ENCODE measurements at places on chromosomes 2 and 18.

DNA sequence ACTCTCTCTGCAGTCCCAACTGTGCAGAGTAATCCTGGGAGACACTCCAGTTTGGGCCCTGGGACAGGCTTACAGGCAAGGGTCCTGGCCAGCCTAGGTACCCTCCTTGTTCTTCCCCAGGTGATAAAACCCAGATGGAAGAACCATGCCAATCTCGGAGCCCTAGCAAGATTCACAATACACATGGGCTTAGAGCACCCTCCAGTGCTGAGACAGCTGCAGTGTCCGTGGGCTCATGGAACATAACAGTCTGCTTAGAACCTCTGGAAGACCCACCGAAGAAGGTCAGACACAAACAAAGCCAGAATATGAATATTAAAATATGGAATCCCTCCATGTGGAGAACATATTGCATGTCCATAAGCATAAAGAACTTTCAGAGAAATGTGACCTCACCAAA, 568.1 kb downstream of the KCNJ3 start:
- DNase-seq = no peak

DNA sequence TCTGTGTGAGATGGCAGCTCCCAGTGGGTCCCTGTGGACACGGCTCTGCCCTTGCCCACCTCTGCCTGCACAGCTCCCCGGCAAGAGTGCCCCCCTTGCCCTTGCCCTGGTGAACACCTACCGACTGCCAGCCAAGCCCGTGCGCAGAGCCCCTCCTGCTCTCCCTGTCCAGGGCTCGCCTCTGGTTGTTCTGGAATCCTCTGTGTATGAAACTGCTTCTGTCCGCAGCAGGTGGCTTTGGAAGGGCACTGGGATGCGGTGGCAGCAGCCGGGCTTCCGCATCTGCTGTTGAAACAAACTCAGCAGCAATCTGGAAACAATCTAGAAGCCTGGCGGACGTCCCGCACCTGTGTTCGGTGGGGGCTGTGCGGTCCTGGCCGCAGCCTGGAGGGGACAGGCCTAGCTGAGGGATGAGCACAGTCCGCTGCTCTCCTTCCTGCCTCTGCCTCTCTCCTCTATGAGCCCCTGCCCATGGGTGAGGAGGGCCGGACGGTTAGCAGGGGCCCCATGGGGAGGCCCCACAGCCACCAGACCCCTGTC, 34.0 kb upstream of the KLF11 start:
- no peak for DNase-seq

- DNase-seq = peak; percentile 63
Measured at GRCh38 chr2:95115418-95115817, 6.2 kb downstream of the MRPS5 start.

GRCh38 chr2:162328424-162329157, 10.1 kb upstream of the IFIH1 start:
- DNase-seq = no peak

- DNase-seq = no peak
Measured at GRCh38 chr2:176879426-176879995, 333.1 kb upstream of the HNRNPA3 start.

DNA sequence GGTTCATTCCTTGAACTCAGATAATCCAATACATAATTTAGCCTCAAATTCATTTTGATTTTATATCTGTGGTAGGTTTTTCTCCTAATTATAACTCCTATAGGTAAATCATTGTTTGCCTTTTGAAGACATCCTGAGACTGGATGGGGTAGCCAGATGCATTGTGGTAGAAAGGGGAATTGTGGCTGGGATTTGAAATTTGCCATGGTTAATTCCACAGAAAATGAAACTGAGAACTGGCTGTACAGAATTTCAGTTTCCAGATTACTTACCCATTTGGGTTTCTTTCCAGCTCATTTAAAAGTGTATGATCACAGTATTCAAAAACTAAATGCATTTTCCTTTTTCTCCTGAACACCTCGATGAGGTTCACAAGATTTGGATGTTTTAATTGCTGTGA, 18.2 kb downstream of the CDKL4 start:
- no peak for DNase-seq

DNA sequence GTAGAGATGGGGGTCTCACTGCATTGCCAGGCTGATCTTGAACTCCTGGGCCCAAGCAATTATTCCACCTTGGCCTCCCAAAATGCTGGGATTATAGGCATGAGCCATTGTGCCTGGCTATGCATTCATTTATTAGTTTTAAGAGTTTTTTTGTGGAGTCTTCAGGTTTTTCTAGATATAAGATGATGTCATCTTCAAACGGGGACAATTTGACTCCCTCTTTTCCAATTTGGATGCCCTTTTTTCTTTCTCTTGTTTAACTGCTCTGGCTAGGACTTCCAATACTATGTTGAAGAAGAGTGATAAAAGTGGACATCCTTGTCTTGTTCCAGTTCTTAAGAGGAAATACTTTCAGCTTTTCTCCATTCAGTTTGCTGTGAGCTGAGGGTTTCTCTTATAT, 113.7 kb upstream of the PARD3B start:
- DNase-seq = no peak

- no peak for DNase-seq
Measured at GRCh38 chr18:39215920-39216319, 1650.3 kb upstream of the CELF4 start.

GRCh38 chr2:131156452-131157149, 51.5 kb downstream of the PLEKHB2 start:
- no peak for DNase-seq

GRCh38 chr2:609449-609848, 67.8 kb downstream of the TMEM18 start:
- no peak for DNase-seq

DNA sequence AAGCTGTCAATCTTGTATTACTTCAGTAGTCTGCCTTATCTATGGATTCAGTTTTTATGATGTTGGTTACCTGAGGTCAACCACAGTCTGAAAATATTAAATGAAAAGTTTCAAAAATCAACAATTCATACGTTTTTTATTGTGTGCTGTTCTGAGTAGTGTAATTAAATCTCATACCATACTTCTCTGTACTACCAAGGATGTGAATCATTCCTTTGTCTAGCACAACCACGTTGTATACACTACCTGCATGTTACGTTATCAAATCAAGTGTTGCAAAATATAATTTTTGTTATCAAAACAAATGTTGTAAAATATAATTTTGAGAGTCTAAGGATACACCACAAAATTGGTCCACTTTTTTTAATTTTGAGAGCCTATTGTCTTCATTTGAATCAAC, 590.2 kb upstream of the SETBP1 start:
- no peak for DNase-seq

GRCh38 chr2:201116959-201117734, 1.2 kb downstream of the CFLAR start:
- no peak for DNase-seq

DNA sequence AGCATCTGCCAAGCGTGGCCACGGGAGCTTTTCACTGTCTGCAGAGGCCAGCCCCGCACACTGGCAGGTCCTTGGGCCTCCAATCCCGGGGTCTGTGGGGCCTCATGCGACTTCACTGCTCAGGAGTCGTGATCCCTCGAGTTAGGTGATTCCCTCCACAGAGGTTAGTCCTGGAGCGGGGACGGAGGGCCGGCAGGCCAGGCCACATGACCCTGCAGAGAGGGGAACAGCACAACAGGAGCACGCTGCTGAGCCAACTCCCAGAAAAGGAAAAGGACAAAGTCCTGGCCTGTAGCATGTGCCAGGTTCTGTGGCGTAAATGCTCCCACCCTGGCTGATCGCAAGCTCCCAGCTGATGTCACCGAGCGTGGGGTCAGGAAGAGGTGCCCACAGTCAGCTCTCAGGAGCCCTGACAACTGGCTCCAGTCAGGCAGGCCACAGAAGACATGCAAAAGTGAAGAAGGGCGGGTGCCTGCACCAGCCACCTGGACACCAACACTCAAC, 15.3 kb upstream of the PRLH start:
- DNase-seq = no peak

DNA sequence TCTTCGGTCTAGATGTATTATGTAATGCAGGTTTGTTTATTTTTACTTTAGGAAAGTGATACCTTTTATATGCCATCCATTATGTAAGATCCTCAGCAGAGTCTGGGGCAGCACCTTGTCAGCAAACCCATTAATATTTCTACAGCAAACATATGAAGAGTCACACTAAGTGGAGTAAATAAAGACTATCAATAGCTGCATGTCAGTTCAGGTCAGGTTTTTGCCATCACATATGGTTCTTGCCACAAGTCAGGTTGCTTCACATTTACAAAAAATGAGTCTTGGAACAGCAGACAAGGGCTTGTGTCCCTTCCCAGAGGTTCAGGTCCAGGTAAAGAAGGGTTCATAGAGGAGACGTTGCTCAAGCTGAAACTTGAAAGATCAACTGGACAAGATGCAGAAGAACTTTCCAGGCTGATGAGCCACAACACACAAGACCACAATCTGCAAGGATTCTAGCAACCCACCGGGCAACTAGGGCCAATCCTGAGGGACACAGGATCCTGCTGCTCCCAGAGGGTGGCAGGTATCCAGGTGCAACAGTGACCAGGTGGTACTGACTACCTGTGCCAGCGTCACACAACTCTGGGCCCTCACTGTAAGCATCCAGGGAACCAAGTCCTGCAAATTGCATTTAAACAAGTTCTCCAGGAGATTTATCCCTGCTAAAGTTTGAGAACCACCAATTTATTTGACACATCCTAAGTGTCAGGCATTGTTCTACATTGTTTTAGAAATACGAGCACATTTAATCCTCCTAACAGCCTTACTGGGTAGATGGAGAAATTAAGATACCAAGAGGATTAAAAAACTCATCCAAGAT, 215.8 kb downstream of the ALPK2 start:
- no peak for DNase-seq

- no peak for DNase-seq
Measured at GRCh38 chr2:56705713-56706112, 521.9 kb downstream of the CCDC85A start.

DNA sequence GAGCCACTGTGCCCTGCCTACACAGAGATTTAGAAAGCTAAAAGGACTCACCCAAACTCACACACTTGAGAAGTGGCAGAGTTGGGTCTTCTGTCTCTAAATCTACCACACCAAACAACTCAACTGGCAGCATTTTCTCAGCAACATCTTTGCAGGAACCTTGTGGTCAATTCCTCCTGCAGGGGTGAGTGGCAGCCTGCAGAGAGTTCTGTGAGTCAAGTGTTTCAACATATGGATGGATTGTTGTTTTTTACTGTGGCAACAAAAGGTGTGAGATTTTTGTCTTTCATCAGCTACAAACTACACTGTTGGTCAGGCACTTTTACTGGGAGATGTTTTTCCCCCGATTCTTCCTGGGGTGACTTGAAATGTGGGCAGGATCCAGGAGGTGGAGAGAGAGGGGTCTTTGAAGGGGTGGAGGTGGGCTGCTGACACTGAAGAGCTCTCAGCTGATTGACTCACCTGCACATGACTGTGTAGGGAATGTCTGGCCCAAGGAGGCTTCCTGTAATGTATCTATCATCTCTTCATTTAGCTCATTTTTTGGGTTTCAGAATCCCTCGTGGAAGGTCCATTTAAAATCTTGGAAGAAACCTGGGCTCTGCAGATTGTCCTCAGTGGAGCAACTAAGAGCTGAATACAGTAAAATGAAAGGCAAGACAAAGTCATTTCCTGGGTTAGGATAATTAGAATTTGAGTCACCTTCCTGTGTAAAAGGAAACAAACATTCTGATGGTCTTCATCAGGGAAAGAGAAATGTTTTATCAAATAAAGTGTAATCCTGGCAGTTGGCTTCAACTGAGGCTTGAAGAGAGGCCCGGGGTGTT, 98.6 kb downstream of the MSH2 start:
- no peak for DNase-seq

DNA sequence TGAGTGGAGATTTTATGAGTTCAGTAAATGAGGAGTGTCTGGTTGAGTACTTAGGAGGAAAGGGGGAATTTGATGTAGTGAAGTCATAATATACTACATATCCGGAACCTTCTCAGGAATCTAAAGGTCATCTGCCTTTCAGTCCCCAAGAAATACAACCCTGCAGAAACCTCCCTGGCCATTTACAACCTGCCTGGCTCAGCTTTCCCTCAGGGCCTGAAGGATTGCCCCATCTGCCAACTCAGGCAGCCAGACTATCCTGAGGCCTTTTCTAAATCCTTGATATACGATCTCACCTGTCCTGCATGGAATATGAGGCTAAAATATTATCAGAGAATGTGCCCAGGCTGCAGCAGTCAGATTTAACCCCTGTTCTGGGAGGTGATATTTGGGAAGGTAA, 165.4 kb upstream of the SPOPL start:
- no peak for DNase-seq

GRCh38 chr2:1002350-1002749, 51.7 kb downstream of the SNTG2 start:
- DNase-seq = no peak
